ENCODE measurements at places on chromosomes 2 and 18.

GRCh38 chr2:240320204-240320993 lies 115.1 kb upstream of the GPC1 start:
- peak; percentile 41 for DNase-seq

- DNase-seq = no peak
These were observed 1.4 kb upstream of the HNRNPA3 start for GRCh38 chr2:177211169-177211568.

GRCh38 chr2:190200603-190201002 lies 119.0 kb downstream of the HIBCH start:
- no peak for DNase-seq

DNA sequence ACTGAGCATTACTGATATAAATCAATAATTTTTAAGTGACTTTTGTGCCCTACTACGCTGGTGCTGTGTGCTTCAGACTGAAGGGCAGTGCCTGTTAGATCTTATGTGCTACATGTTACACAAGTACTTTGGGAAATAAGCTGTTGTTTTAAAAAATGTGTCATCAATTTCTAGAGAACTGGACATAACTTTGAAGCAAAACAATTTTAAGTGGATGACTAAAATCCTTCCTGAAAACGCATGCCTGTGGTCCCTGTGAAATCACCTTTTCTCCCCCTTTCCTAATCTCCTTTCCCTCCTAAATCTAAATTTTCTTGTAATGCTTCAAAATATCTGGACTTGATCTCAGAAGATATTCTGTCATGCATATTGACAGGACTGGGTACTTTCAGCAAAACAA lies 7.1 kb upstream of the IL1RL1 start:
- DNase-seq = peak; percentile 41

DNA sequence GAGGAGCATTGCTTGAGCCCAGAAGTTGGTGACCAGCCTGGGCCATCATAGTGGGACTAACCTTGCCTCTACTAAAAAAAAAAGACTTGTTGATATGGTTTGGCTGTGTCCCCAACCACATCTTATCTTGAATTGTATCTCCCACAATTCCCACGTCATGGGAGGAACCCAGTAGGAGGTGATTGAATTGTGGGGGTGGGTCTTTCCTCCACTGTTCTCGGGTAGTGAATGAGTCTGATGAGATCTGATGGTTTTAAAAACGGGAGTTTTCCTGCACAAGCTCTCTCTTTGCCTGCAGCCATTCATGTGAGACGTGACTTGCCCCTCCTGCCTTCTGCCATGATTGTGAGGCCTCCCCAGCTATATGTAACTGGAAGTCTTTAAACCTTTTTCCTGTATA lies 47.0 kb downstream of the PROC start:
- no peak for DNase-seq

GRCh38 chr2:164839914-164840457 lies 1.6 kb downstream of the COBLL1 start:
- peak; percentile 57 for DNase-seq

GRCh38 chr2:151968770-151969470 lies 129.9 kb downstream of the CACNB4 start:
- DNase-seq = no peak

DNA sequence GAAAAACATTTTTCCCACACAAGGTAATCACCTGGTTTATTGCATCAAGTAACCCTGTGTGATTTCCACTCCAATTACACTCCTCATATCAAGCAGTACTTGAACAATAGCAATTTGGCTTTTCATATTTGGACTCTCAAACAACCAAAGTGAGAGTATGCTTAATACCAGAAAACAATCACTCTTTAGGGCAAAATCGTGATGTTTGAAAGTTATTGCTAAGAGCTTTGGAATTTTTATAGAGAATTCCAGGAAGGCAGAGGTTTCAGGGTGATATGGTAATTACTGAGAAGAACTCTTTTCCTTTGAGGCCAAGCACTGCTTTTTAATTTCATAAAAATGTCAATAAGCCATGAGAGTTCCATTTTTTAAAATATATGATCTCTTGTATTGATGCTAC lies 779.5 kb upstream of the LRRTM1 start:
- no peak for DNase-seq

DNA sequence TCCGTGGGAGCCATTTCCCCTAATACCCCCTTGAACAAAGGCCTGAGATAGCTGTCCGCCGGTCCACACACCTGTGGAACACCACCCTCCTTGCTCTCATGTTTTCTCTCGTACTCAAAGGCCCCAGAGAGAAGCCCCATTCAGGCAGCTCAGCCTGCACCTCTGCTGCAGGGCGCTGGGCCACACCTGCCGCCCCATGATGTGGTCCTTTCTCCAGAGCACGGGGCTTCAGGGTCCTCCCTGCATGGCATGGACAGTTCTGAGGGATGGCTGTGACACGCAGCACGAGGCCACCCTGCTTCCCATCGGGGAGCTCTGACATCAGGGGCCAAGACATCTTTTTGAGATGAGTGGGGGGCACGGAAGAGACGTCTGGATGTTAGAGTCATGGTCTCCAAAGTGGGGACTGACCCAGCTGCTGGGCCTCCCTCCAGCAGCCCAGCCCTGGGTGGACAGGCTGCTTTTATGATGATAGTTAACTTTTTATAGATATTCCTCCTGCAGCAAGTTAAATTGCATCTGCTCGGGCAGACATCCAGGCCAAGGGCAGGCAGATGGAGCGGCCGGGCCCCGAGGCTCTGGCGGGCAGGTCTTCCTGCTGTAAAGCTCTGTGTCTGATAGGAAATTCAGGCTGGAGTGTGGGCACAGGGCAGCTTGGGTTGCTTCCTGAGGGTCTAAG lies 56.7 kb downstream of the SDC1 start:
- no peak for DNase-seq

DNA sequence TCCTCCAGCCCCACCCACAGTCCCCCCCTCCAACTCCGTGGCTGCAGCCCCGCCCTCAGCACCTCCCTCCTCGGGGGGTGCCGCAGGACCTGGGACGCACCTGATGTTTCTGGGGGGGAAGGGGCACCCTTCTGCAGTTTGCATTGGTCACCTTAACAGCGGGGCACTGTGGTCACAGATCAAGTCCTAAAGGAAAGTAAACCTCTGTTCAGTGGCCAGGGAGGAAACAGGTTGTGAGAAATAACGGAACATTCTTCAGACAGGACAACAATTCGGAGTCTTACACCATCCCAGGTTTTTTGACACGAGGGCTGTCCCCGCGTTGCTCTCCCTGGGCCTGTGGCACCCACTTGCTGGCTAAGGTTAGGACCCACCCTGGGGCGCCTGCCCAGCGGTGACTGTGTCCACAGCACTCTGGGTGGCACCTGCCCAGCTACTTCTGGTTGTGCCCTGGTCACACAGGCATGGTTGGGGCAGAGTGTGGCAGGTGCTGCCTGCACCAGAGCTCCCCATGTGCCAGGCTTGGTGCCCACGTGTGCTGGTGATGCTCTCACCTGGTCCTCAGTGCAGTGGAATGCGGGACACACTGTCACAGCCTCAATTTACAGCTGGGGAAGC lies 93.5 kb upstream of the OTOS start:
- DNase-seq = no peak

DNA sequence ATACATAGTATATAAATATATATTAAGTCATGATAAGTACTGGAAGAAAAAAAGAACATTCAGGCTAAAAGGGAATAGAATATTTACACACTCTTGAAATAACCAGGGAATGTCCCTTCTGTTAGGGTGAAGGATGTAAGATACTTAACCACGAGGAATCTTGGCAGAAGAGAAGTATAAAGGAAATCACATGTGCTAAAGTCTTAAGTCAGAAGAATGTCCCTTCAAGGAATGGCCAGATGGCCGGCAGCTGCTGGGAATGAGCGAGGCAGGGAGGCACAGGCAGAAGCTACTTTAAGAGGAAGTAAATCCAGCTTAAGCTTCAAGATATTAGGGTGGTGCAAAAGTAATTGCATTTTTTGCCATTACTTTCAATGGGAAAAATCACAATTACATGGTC lies 5.5 kb downstream of the CCDC102B start:
- peak; percentile 93 for DNase-seq

DNA sequence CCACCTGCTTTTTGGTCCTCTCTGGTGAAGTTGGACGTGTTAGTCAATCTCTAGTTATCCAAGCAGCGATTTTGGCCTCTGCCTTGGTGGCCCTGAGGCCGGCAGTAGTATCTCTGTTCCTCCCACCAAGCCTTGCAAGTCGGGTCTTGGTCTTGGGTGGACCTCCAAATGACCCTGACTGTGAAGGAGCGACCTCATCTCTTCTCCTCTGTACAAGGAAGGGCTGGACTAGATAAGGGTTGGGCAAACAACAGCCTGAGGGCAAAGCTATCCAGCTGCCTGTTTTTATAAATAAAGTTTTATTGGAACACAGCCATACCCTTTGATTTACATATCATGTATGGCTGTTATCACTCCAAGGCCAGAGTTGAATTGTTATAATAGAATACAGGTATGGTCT lies 74.6 kb upstream of the FOSL2 start:
- no peak for DNase-seq

DNA sequence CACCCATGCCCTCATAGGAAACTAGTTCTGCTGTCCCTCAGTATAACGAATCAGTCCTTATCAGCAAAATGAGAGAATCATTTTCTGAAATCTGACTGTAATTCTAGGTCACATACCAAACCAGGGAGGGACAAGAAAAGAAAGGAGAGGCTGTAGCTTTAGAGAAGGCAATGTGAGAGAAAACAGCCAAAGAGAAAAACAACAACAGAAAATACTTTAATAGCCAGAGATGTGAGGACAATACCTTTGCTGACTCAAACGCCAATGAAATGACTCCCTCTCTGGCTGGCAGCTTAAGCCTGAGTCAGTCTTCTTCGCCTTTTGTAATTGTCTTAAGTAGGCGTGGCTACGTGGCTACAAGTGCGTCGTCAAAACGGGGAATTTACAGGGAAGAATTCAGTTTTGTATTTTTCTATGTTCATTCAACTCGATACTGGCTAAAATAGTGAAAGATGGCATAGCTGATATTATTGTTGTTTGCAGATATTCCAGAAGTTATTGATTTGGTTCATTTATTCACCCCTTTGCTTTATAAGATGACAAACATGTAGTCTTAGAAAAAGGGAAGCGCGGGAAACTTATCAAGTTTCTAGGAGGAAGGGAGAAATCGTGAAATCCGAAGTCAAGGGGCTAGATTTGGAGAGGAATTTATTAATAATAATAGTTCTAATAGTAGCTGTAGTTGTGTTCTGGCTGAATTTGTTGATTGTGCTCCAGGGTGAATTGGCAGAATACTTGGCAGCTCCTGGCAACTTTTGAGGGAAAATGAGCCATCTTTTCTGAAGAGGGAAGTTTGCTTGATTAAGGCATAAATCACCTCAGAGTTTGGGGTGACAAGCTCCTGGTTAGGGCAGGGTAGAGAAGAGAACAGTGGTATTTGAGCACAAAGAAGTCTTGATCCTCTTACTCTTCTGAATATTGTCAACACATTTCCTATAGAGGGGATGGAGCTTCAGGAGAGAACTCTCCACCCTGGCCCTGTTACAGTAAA lies at the start of gene IL1A:
TSS of gene IL1A (minus strand) at position 295 of the 991 bp plus-strand sequence. CDS start 723 bp downstream, outside the sequence.
- DNase-seq = peak; percentile 51

GRCh38 chr2:232207174-232207573 lies 171.4 kb upstream of the ALPP start:
- DNase-seq = no peak

GRCh38 chr2:219071131-219071816 lies 10.6 kb upstream of the IHH start:
- DNase-seq = peak; percentile 3

DNA sequence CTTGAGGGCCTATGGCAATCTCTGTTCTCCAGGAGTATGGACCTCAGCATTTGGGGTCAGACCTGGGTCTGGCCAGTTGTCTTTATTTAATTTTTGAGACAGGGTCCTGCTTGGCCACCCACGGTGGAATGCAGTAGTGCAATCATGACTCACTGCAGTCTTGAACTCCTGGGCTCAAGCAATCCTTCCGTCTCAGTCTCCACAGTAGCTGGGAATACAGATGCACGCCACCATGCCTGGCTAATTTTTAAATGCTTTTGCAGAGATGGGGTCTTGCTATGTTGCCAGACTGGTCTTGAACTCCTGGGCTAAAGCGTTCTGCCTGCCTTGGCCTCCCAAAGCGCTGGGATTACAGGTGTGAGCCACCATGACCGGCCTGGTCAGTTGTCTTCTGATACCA lies 46.4 kb upstream of the INHBB start:
- peak; percentile 28 for DNase-seq

GRCh38 chr2:98881153-98881650 lies 54.8 kb downstream of the CRACDL start:
- DNase-seq = no peak

GRCh38 chr2:217954971-217955740 lies 47.6 kb downstream of the TNS1 start:
- DNase-seq = no peak

- no peak for DNase-seq
These were observed 121.5 kb downstream of the LPIN1 start for GRCh38 chr2:11867926-11868325.

DNA sequence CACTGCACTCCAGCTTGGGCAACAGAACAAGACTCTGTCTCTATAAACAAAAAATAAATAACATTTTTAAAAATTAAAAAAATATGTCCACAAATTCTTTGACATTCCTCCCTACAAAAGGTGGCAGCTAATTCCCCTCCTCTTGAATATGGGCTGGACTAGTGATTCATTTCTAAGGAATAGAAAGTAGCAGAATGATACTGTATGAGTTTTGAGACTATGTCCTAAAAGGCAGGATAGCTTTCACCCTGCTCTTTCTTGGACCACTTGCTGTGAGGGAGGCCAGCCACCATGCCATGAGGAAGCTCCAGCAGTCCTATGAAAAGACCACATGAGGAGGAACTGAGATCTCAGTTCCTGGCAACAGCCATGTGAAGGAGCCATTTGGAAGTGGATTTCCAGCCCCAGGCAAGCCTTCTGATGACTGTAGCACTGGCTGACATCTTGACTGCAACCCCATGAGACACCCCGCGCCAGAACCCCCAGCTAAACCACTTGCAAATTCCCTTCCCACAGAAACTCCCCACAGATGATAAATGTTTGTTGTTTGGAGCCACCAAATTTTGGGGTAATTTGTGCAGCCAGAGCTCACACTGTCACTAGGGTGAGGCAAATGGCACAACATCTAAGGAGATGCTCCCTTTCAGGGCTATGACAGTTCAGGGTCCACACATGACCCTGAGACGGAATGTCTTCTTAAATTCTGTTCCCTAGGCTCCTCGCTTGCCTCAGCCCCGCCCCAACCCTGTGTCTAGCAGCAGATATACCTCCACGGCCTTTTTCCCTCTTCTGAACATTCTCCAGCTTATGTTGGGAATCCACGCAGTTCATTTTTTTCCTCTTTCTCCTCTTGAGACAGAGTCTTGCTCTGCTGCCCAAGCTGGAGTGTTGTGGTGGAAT lies 17.1 kb upstream of the ATOH8 start:
- DNase-seq = no peak

DNA sequence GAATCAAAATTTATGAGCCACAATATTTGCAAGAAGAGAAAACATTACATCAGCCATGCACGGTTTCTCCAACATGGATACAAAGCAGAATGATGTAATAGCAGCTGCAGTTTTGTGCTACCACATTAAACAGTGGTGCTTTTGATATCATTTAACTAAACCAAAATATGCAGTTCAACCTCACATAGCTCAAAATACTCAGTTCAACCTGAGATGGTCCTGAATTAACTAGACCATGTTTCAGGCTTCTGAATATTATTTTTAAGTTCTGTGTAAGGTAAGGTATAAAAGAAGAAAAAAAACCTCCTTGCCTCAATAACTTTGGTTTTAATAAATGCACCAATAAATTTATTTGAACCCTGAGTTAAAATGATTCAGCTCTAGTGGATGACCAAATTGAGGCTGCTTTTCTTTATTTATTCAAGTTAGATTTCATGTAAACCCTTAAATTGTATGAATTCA lies 18.8 kb upstream of the TSPYL6 start:
- DNase-seq = peak; percentile 93

All from fibroblast of upper back skin (primary cell).